A549 treated with dexamethasone at 1 μM for 4 hours (cell line): ENCODE measurements at places on chromosomes 3 and 15. TPM values are rescaled to one million over a fixed set of nuclear protein-coding genes. Genes with fewer than 3 reads are reported as not detected.

Gene DPPA4
- not detected in 5 replicates for total RNA-seq

Gene ALDH1A3
- 16.7 to 26.3 TPM (median 22.4 TPM) in 5 replicates for total RNA-seq

Gene NPAP1
- not detected in 5 replicates for total RNA-seq

Gene CPN2
- not detected in 5 replicates for total RNA-seq

Gene DPPA2
- 0.06 TPM in 1 of 5 replicates, not detected in the others for total RNA-seq

Gene CCR1
- not detected in 5 replicates for total RNA-seq

Gene VGLL3
- 6.3 to 18.2 TPM (median 13.5 TPM) in 5 replicates for total RNA-seq

Gene ACKR4
- 0.04 TPM in 1 of 5 replicates, not detected in the others for total RNA-seq

Gene SPATA12
- total RNA-seq: 0.26 to 0.38 TPM (median 0.32 TPM) in 5 replicates

Gene EBLN2
- 0.30 to 0.47 TPM (median 0.41 TPM) in 5 replicates for total RNA-seq

Gene RBP2
- total RNA-seq: not detected in 5 replicates

Gene REC114
- total RNA-seq: not detected in 5 replicates

Gene VIPR1
- 1.2 to 2.3 TPM (median 1.7 TPM) in 5 replicates for total RNA-seq

Gene TIGIT
- total RNA-seq: not detected in 5 replicates

Gene RETNLB
- not detected in 5 replicates for total RNA-seq

Gene LYZL4
- not detected in 5 replicates for total RNA-seq

Gene SCN5A
- total RNA-seq: 0.40 to 0.86 TPM (median 0.62 TPM) in 5 replicates

Gene FILIP1L
- 0.17 to 0.74 TPM (median 0.26 TPM) in 5 replicates for total RNA-seq

Gene CHDH
- 1.4 to 2.4 TPM (median 1.8 TPM) in 5 replicates for total RNA-seq

Gene EPHB1
- 0.07 to 0.24 TPM (median 0.09 TPM) in 4 of 5 replicates, not detected in the other for total RNA-seq

Gene GLCE
- 14.5 to 17.2 TPM (median 17.1 TPM) in 5 replicates for total RNA-seq

Gene FGD5
- 0.04 to 0.07 TPM in 2 of 5 replicates, not detected in the others for total RNA-seq

Gene CCDC54
- not detected in 5 replicates for total RNA-seq

Gene GPR62
- total RNA-seq: not detected in 5 replicates

Gene DNAJA4
- total RNA-seq: 0.02 to 0.09 TPM (median 0.07 TPM) in 3 of 5 replicates, not detected in the others

Gene PLSCR1
- 45.7 to 51.7 TPM (median 49.5 TPM) in 5 replicates for total RNA-seq

Gene CPLX3
- 0.05 to 0.06 TPM in 2 of 5 replicates, not detected in the others for total RNA-seq

Gene GPR149
- total RNA-seq: not detected in 5 replicates

Gene CPA3
- total RNA-seq: not detected in 5 replicates

Gene A4GNT
- not detected in 5 replicates for total RNA-seq

Gene ARL14
- 0.23 to 0.67 TPM (median 0.40 TPM) in 5 replicates for total RNA-seq

Gene BRPF1
- total RNA-seq: 13.1 to 19.7 TPM (median 19.2 TPM) in 5 replicates

Gene LIPC
- 0.04 to 0.21 TPM (median 0.06 TPM) in 3 of 5 replicates, not detected in the others for total RNA-seq

Gene C3orf18
- 1.9 to 2.9 TPM (median 2.7 TPM) in 5 replicates for total RNA-seq

Gene GRK7
- total RNA-seq: not detected in 5 replicates

Gene P2RY14
- total RNA-seq: not detected in 5 replicates

Gene SLC28A1
- total RNA-seq: 0.04 TPM in 1 of 5 replicates, not detected in the others

Gene DBR1
- total RNA-seq: 11.7 to 13.7 TPM (median 13.2 TPM) in 5 replicates

Gene DZIP1L
- total RNA-seq: 8.0 to 12.5 TPM (median 11.0 TPM) in 5 replicates

Gene DNASE1L3
- 0.10 to 0.15 TPM (median 0.11 TPM) in 4 of 5 replicates, not detected in the other for total RNA-seq

Gene XCR1
- not detected in 5 replicates for total RNA-seq

Gene TIMP4
- total RNA-seq: 10.6 to 13.2 TPM (median 11.0 TPM) in 5 replicates

Gene GOLGA6D
- not detected in 5 replicates for total RNA-seq
